ENCODE measurements at places on chromosomes 11 and 22.

DNA sequence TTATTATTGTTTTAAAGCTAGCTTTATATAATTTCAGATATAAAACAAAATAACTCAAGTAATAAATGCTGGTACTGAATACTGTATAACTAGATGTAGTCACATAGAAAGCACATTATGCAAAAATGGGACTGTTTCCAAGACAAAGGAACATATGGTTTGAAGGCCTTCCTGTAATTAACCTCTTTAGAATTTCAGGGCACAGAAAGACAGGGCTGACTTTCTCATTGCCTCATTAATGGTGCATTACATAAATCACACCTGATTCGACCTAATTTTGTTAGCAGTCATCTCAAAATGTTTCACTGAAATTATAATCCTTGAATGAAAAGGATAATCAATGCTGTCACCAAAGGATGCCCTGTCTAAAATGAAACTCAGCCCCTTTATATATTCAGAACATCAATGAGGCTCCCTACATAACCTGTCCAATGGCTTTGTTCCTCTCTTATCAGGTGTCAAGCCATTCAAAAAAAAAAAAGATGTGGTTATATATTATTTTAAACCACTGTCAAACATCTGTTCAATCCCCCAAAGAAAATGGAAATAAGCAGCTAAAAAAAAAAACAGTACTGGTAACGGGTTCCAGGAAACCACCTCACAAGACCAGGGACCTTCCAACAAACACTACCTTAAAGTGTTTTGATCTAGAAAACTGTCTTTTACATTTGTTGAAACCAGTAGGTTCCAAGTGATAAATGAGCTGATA is 77.4 kb downstream of the FAM168A start:
- no peak for DNase-seq

GRCh38 chr11:12840871-12841660 is 166.8 kb downstream of the TEAD1 start:
- no peak for DNase-seq

- DNase-seq: no peak
These were observed 9.1 kb downstream of the SLC36A4 start for GRCh38 chr11:93188726-93189125.

DNA sequence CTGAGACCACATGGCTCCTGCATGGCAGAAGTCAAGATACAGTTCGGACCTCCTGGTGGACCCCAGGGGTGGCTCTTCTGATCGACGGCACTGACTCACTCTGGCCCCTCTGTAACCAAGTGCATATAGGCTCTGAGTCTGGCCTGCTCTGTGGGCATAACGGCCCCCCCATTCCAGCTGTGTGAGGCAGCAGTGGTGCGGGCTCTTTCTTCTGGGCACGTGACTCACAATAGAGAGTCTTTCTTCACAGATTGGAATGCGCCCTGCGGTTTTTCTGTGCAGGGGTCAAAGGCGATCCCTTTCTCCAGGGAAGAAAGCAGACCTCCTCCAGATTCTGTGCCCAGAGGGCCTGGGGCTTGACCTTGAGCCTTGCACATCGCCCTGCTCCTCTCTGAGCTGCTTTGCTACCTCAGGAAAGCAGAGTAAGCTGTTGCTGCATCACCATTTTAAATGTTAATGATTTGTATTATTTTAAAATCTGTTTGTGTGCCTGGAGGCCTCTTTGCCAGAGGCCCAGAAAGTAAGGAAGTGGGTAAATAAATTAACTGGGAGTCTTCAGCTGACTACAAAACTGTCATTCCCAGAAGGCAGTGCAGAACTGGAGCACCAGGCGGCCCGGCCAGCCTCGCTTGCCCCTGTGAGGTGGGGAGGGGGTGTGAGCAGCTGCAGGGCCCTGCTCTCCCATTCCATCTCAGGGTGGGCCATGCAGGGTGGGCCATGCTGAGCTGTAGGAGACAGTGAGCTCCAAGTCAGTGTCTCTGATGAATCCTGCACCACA is 199.0 kb downstream of the GRIK4 start:
- peak; percentile 68 for DNase-seq

DNA sequence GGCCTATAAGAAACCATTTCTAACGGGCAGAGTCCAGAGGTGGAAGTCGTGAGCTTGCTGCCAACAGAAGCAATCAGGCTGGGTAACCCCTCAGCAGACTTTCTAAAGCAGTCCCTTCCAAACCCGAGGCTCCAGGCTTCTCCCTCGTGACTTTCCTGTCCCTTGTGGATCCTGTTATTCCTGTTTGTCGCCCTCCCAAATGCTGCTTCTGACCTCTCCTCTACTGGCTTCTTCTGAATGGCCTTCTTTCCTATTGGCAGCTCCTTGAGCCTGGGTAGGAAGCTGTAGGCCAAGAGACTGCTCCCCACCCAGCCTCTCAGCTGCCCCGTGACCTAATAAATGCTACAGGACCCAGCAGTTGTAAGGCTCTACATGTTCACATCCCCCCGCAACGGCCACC is 35.0 kb downstream of the MAFF start:
- no peak for DNase-seq

DNA sequence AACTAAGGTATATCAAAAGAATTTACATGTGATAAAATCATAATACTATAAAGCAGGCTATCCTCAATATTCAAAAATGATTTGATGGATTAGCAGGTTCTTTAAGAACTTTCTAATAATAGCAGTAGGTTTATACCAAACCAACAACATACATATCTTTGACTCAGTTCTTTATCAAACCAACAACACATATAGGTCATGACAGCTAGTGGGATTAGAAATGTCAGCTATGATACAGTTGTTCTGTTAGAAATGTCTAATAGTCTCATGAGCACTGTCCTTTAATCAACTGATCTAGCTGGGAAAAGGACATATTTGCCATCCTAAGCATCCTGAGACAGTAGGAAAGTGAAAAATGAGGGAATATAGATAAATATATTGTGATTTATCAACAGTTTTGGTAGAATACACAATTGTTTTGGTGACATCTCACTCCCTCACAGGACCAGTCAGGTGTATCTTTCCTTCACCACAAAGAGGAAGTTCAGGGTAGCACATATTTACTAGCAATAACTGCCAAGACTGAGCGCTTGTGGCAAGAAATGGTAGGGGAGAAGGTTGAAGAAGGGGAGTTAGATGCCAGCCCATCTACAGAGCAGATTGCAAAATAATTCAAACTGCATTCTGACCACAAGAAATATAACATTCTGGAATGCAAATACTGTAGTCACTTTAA is 90.8 kb upstream of the APOA1 start:
- no peak for DNase-seq

- peak; percentile 54 for DNase-seq
These were observed 492.9 kb upstream of the KIRREL3 start for GRCh38 chr11:127493330-127494022.

DNA sequence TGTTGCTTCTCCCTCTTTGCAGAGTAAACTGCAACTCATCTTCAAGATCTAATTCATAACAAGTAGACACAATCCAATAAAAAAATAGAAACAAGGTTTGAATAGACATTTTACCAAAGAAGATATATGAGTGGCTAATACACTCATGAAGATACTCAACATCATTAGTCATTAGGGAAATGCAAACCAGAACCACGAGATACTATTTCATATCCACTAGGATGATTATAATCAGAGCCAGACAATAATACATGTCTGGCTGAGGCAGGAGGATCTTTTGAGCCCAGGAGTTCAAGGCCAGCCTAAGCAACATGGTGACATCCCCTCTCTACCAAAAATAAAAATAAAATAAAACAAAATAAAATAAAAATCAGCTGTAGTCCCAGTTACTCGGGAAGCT is 85.0 kb downstream of the ATG16L2 start:
- DNase-seq: no peak

- no peak for DNase-seq
These were observed 68.9 kb downstream of the C11orf91 start for GRCh38 chr11:33631749-33632091.

GRCh38 chr11:3903207-3903896 is 47.9 kb downstream of the STIM1 start:
- no peak for DNase-seq

DNA sequence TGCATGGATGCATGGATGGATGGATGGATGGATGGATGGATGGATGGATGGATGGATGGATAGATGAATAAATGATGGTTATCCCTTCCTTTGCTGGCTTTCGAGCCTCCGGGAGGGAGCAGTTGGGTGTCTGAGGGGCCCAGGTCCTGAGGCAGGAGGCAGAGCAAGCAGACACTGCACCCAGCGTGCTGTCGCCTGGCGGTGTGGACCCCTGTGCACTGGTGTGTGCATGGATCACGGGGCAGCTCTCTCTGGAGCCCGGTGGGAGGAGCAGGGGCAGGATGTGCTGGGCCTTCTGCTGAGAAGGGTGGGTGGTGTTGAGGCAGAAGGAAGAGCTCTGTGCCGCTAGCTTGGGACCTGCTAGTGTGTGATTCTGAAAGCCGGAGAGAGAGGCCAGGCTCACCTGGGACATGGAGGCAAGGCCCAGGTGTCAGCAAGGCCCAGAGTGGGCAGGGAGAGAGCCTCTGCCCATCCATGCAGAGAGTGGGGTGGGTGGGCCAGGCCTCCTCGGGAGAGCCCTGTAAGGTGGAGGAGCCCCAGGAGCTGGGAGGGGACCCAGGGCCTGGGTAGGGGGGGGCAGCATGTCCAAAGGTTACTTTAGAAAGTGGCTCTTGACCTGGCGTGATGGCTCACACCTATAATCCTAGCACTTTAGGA is 254.4 kb downstream of the BRD1 start:
- DNase-seq: no peak

- DNase-seq: peak; percentile 57
These were observed 15.3 kb upstream of the ZC3H12C start for GRCh38 chr11:110077831-110078325.

GRCh38 chr11:44601471-44602370 is 36.3 kb downstream of the CD82 start:
- no peak for DNase-seq

DNA sequence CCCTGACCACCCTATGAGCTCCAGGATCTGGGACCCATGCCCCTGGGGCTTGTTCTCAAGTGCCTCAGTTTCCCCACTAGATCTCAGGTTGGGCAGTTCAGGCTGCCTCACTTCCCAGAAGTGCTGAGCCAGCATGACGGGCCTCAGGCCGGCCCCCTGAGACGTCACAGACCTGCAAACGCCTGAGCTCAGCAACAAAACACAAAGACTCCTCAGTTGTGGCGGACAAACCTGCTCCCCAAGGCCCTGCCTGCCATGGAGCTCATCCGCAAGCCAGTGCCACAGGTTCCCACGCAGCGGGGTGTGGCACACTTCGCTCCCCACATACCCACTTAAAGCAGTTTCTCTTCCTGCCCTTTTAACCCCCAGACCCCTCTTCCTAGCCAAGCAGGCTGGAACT is 45.2 kb downstream of the NECTIN1 start:
- no peak for DNase-seq

DNA sequence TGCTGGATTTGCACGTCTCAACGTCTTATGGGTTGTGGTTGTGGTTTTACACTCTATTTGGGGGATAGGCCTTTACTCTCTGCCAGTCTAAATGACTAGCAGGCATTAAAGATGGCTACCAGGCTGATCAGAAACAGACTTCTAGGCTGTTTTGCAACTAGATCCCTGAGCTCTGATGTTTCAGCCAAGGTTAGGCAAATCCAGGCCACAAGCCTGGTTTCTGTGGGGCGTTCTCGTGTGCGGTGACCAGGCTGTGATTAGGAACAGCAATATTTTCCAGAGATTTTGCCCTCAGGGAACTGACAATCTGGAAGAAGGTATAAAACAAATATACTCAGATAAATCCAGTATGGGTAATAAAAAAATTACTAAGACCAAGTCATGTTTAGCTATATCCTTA is 502.4 kb downstream of the INSC start:
- DNase-seq: no peak

GRCh38 chr11:93017821-93018690 is 48.6 kb downstream of the MTNR1B start:
- no peak for DNase-seq

Data from retina (tissue), 1 donor.